Activated naive CD4-positive, alpha-beta T cell treated with anti-CD3 and anti-CD28 coated beads for 36 hours (primary cell): ENCODE measurements at places on chromosomes 12 and 14. TPM values are rescaled to one million over a fixed set of nuclear protein-coding genes. Genes with fewer than 3 reads are reported as not detected.

The GLT1D1 gene
- not detected for total RNA-seq

The GON7 gene
- total RNA-seq: 7.0 TPM

- no peaks in the 10 kb centered on the region for H3K4me1 ChIP-seq
- no peak overlapping the region for H3K27ac ChIP-seq
- H3K4me3 ChIP-seq: no peak overlapping the region
- peaks cover 4% of the 10 kb centered on the region for H3K27me3 ChIP-seq
- DNase-seq: no peak
Measured at GRCh38 chr12:13222076-13222475, 25.6 kb downstream of the EMP1 start.

The IAPP gene
- total RNA-seq: not detected

DNA sequence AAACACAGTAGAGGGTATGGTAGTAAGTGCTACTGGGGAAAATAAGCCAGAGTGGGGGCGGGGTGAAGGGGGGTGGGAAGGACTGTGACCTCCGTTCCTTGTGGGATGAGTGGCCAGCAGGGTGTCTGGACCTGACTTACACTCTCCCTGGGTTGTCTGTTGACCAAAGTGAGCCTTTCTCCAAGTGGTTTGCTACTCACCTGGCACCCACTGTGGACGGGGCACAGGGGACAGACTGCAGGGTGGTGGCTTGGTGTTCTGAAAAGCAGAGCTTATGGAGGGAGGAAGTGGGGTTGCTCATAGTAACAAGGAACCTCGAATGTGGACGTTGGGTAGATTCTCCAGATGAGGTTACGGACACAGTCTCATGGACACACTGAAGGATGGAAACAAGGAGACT is 94.4 kb upstream of the VRK1 start:
- no peak overlapping the region for H3K4me3 ChIP-seq
- H3K27ac ChIP-seq: no peak overlapping the region
- H3K27me3 ChIP-seq: peaks cover 16% of the 10 kb centered on the region
- no peaks in the 10 kb centered on the region for H3K36me3 ChIP-seq
- H3K4me1 ChIP-seq: no peaks in the 10 kb centered on the region

DNA sequence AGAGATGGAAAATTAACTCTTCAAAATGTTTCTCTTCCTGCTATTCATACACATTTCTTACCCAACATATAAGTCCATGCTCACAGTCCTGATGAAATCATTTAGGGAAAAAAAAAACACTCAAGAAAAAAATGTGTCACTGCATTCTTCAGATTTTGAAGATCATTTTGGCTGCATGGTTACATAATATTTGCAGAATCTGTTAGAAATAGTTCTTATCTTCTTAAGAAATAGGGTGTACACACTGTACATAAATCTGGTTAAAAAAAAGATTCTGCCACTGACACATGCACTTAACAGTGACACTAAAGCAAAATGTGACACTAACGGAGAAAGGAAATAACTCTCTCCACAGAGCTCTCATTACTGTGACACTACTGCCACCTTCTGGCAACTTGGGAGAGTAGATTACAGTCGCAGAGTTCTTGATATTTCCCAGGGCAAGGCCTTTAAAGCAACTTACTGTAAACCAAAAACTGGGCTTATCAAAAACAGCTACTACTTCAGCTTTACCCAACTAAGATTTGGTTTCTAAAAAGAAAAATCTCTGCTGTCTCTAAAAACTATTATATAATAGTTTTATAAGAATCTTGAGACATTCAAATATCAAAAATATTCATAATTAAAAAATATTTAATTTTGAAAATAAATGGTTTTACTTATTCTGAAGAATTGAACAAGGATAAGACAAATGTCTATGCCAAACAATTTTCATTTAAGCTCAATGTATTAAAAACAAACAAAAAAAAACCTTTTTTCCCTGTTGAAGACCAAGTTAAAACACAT is 65.0 kb downstream of the SETD3 start:
- peaks cover 20% of the 10 kb centered on the region for H3K4me1 ChIP-seq
- no peak overlapping the region for H3K27ac ChIP-seq
- H3K4me3 ChIP-seq: no peak overlapping the region
- peaks cover 1% of the 10 kb centered on the region for H3K36me3 ChIP-seq

- H3K4me1 ChIP-seq: peaks cover 42% of the 10 kb centered on the region
- H3K36me3 ChIP-seq: peaks cover 14% of the 10 kb centered on the region
- H3K27me3 ChIP-seq: no peaks in the 10 kb centered on the region
Measured at GRCh38 chr12:388541-389141, 479 bp downstream of the KDM5A start.

DNA sequence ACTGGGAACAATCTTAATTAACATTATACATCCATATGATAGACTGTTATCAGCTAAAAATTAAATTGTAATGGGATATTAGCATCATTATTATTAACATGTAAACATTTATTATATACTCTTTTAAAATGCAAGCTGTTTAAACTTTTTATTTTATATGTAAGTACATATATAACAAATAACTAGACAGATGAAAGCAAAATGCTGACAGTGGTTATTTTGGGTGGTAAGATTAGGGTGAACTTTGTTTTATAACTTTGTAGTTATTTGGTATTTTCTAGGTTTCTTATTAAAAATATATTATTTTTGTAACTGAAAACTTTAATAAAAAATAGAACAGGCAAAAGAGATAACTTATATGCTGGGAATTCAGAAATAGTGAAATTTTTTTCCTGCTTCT is 62.6 kb upstream of the KIF21A start:
- no peak overlapping the region for H3K4me3 ChIP-seq
- H3K27ac ChIP-seq: no peak overlapping the region
- no peaks in the 10 kb centered on the region for H3K4me1 ChIP-seq
- H3K36me3 ChIP-seq: no peaks in the 10 kb centered on the region
- no peak for DNase-seq

DNA sequence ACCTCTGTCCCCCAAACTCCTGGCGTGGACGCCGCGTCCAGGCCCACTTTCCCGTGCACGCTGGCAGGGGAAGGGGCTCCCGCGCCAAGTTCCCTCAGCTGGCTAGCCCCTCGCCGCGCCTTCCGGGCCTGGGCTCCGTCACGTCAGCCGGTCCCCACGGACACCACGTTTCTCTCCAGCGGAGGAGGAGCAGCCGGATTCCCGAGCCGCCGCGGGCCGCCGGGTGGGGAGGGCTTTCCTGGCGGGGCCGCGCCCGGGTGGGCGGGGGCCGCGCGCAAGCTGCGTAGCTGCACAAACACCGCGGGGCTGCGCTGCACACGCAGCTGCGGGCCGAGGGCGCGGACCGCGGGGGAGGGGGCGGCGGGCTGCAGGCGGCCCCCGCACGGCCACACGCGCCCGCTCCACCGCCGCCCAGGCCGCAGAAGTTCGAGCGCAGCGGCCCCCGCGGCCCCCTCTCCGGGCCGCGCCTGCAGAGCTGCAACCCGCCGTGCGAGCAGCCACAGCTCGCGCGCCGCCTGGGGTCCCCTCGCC is 45.1 kb upstream of the PNMA1 start:
- H3K4me1 ChIP-seq: peaks cover 74% of the 10 kb centered on the region
- peak; percentile 54 for DNase-seq
- H3K4me3 ChIP-seq: peak overlapping the region; percentile 91
- H3K36me3 ChIP-seq: peaks cover 16% of the 10 kb centered on the region

DNA sequence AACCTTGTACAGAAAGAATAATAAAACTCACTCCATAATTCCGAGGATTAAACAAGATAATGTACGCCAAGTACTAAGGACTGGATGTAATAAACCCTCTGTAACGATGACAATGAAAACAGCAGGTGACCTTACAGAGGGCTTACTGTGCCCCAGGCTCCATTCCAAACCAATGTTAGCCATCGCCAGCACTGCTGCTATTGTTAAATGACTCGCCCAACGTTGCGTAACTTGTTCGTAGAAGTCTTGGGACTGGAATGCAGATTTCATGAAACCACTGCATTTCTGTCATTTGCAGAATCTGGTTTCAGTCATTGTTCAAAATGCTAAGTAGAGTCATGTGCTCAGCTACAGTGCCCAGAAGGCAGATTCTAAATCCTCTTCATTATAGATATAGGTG is 728 bp upstream of the STON2 start:
- no peaks in the 10 kb centered on the region for H3K36me3 ChIP-seq
- DNase-seq: peak; percentile 32
- peaks cover 5% of the 10 kb centered on the region for H3K27me3 ChIP-seq
- no peak overlapping the region for H3K27ac ChIP-seq
- H3K4me3 ChIP-seq: no peak overlapping the region

The GALNT6 gene
- 5.1 TPM for total RNA-seq

GRCh38 chr14:67559639-67560038 is 26.5 kb downstream of the PLEKHH1 start:
- no peak for DNase-seq
- no peak overlapping the region for H3K4me3 ChIP-seq

DNA sequence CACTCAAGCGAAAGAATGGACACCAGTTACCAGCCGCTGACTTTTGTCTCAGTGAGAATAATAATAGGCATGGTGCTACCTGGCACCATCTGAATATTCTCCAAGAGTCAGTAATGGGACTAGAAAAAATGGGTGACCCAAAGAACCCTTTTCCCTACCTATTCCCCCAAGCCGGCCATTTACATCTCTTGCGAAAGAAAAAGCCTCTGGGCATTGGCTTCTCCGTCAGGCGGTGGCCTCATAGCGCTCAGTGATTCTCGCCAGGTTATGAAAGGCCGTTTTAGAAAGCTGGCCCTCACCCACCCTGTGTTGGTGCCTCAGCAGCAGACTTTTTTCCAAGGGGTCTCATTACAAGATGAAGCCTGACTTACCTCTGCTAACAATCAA is 523 bp upstream of the SLC6A15 start:
- no peak overlapping the region for H3K4me3 ChIP-seq
- no peaks in the 10 kb centered on the region for H3K36me3 ChIP-seq
- H3K27me3 ChIP-seq: peaks cover 36% of the 10 kb centered on the region
- no peak overlapping the region for H3K27ac ChIP-seq
- H3K4me1 ChIP-seq: peaks cover 10% of the 10 kb centered on the region
- no peak for DNase-seq

The KRT74 gene
- total RNA-seq: not detected

The RND1 gene
- total RNA-seq: 6.8 TPM
